ENCODE measurements at places on chromosomes 2 and 18.

GRCh38 chr2:240733803-240734495 is 42.3 kb downstream of the AQP12A start:
- DNase-seq: no peak

DNA sequence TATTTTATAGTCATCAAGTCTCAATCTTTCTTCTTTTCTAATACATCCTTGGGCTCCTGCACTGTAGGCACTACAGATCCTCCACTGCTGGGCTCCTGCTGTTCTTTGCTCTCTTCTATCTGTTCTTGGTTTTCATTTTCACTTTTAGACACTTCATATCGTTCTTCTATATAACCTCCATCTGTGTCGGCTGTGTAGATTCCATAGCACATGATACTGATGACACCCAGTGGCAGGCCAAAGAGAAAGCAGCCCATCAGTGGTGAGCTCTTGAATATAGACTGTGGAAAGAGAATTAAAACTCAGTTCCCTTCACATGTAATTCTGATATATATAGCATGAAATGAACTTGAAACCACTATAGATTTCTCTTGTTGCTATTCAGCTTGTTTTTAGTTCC is 38.0 kb downstream of the TMX3 start:
- DNase-seq: no peak

GRCh38 chr2:41000374-41000773 is 548.5 kb upstream of the SLC8A1 start:
- no peak for DNase-seq

DNA sequence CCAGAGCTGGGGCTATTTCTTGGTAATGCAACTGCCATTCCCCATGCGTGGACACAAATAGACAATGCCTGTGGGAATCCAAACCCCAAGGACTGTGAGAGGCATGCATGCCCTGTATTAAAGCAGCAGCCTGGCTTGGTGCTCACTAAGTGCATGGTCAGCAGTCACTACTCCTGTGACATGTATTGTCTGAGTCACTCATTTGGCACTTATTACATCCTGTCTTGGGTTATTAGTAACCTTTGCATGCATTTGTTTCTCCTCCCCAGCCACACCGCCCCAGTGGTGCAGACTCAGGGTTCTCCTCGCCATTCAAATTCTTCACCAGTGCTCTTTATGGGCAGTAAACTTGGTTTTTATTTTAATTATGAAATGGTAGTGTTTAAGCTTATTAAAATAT is 30.2 kb downstream of the PRKCE start:
- no peak for DNase-seq

- no peak for DNase-seq
Measured at GRCh38 chr2:203892207-203892606, 24.6 kb downstream of the CTLA4 start.

GRCh38 chr18:61676773-61677434 is 215.9 kb downstream of the RNF152 start:
- no peak for DNase-seq

DNA sequence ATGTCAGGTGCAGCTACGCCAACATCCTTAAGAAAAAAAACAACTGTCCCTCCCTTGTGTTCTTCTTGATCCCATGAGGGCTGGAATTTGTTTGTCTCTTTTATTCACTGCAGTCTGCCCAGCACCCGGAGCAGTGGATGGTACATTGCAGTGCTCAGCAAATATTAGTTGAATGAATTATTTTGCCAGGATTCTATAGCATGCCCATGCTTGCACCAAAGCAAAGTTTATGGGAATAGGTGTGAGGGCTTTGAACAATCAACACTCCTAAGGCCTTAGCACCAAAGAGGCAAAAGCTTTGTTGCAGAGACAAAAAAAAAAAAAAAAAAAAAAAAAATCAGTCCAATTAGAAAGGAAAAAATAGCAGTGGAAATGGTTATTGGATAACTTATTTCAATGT is 28.7 kb upstream of the DCC start:
- DNase-seq: no peak

GRCh38 chr2:109402180-109402579 is 211.6 kb downstream of the SEPTIN10 start:
- DNase-seq: no peak

DNA sequence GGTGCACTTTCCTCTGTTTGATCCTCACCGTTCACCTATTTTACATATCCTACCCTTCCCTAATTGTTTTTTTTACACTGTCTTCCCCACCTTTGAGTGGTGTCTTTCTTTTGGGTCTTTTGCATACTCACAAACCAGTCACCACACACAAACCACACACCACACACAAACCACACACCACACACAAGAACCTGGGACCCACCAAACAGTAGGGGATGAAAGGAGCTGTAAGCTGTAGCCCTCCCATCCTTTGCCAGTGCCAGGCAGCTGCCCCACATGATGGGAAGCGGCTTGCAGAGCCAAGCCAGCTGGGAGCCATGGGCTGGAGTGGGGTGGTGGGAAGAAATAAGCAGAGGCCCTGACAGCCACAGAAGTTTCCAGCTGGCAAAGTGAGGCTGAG is 38.9 kb upstream of the MSH6 start:
- DNase-seq: no peak

DNA sequence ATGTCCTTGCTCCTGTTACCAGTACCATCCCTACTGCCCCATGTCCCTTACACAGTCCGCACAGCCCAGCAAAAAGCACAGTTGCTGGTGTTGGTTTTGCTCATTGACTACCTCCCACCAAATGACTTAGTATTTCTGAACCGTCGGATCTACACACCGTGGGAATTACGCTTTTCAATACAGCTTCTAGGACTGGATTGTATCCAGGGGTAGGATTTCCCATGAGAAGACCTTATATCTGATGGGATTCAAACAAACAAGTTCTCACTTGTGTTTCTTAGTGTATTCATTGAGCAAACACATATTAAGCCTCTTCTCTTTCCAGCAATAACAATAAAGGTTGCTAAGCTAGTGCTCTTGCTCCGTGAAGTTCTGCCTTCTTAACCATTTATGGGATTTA is 25.8 kb downstream of the TRAPPC12 start:
- no peak for DNase-seq

DNA sequence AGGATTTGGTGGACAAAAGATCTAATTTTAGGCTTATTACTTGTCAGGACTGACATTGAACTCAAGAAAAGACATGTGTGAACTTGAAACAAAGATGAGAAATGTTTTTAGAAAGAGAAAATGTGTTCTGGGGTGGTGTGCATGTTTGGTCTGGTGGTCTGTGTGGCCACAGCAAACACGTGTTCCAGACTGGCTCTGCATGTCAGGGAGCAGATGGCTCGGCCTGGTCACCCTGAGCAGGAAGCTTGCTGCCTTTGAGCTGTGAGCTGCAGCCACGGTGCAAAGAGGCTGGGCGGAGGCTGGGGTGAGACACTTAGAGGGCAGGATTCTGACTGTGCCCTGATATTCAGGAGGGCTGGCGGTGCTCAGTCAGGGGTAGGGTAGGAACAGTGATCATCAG is 186.1 kb downstream of the CTIF start:
- DNase-seq: no peak

DNA sequence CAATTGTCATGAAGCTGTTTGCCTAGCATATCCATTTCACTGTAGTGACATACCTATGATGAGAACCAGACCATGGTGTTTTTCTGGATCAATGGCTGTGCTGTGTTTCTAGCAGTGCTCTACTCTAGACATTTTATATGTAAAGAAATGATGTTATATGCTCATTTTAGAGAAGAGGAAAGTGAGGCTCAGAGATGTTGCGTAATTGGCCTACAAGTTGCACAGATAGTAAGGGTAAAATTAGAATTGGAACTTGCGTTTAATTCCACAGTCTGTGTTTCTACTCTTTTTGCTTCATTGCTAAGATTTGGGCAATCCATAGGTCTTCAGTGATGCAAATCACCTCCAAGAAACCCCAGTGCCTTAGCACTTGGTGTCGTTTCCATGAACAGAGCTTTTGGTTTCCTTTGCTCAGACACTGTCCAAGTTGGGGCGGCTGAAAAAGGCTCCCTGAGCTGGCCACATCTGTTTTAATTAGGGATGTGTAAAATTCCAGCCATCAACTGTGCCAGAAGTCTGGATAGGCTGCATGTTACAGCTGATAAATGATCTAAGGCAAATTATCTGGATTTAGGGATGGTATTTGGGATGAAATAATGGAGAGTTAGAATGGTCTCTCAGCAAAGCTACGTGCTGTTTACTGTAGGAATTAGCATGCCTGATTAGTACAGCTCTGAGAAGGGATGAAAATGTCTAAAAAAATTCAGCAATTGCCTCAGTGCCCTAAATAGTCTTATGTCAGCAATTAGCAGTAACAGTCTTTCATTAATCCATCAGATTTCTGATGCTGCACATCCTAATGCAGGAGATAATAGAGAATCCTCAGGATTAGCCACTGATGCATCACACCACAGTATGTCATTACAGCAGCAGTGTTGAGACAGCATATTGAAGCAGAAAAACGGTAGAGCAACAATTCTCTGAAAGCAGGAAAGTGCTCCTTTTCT is 65.3 kb downstream of the PTPRM start:
- no peak for DNase-seq

DNA sequence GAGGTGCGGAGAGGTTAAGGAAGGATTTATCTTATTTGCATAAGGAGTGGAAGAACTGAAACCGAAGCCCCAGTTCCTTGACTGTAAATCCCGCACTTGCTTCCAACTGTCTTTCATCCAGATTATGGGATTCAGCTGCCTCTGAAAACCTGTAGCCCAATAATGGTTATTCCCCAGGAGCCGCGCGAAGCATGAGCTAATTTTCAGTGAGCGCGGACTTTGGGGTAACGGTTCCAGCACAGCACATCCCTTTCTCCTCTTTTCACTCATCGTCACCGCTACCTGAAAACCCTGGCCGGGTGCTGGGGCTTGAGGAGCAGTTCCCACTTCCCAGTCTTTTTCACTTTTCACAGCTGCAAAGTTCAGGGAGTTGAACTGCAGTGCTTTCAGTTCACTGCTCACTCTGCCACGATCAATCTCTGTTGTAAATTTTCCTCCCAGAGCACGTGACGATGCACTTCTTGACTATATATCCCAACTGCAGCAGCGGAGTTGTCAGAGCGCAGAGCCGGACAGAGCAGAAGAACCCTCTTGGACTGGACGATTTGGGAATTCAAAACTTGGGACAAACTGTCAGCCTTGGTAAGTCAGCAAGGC is at the start of gene KCNE4:
Gene KCNE4, plus strand, starts transcription at position 498 of the 597 bp plus-strand sequence. CDS start 641 bp downstream, outside the sequence.
- DNase-seq: no peak

GRCh38 chr2:118091140-118091478 is 2.8 kb downstream of the INSIG2 start:
- DNase-seq: no peak

DNA sequence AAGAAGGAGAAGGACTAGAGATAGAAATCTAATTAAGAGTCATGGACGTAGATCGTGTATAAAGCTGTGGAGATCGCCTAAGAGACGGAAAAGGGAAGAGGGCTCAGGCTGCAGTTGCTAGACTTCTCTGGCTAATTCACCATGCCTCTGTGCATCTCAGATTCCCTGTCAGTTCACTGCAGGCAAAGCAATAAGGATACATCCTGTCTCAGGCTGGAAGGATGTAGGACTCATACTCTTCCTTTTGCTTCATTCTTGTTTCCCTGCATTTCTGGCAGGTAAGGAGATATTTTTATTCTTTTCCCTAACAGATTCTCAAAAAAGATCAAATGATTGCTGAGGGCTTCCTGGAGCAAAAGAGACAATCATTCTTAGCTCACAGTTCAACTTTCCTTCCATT is 112.5 kb downstream of the AP1S3 start:
- no peak for DNase-seq

DNA sequence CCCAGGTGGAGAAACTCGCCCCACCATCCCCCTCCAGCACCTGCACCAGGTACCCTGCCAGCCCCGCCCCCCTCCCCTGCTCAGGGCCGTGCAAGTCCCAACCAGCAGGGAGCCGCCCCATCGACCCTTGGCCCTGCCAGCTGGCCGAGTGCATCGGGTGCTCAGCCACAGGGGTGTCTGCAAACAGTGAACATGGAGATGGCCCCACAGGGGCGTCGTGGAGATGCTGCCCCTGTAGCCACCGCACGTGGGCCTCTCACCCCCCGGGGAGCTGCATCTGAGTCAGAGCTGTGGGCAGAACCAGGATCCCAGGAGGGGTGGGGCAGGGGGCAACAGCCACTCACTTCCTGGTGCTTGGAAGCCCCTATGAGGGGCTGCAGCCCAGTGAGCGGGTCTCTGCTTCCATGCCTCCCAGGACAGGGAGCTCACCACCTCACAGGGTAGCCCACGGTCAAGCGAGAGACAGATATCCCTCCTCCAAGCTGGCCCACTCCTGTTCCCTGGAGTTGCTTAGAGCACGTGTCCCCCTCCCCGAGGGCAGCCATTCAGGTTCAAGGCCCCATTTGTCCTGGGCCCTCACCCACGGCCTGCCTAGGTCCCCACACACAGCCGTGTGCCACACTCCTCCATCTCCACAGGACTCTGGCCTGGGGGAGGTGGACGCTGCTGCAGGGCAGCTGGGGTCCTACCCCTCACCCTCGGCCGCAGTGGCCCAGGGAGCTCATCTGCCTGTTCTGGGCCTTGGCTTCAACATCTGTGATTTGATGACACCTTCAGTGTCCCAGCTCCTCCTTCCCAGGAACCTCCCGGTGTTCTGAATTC is 1.1 kb upstream of the MAB21L4 start:
- no peak for DNase-seq

- DNase-seq: no peak
Measured at GRCh38 chr2:230893841-230894781, 29.4 kb downstream of the ITM2C start.

GRCh38 chr2:81505586-81505985 is 1201.0 kb upstream of the LRRTM1 start:
- DNase-seq: no peak

GRCh38 chr2:235935773-235936172 is 232.4 kb downstream of the GBX2 start:
- no peak for DNase-seq

- DNase-seq: no peak
Measured at GRCh38 chr2:47249931-47250330, 94.8 kb upstream of the STPG4 start.

GRCh38 chr2:111188681-111189080 is 68.0 kb downstream of the BCL2L11 start:
- no peak for DNase-seq

- no peak for DNase-seq
Measured at GRCh38 chr2:186624276-186624675, 34.4 kb downstream of the ITGAV start.

- DNase-seq: no peak
Measured at GRCh38 chr2:119446037-119446436, 14.4 kb downstream of the TMEM37 start.

GRCh38 chr2:12852135-12852534 is 135.4 kb downstream of the TRIB2 start:
- DNase-seq: no peak

DNA sequence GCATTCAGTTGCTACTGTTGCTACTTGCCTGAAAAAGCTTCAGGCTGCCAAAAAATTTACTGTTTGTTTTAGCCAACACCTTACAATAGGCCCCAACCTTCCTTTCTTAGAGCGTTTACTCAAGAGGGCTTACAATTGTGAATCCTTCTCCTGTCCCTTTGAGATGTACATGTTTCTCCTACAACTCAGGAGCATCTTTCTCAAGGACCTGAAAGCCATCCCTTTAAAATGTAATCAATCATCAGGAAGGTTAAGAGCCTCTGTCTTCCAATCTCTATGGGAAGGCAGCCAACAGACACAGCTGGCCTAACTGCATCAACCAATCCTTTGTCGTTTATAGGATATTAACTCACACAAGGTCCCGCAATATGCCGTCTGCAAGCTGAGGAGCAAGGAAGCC is 3.4 kb upstream of the IER3IP1 start:
- DNase-seq: no peak
